ENCODE measurements at places on chromosomes 11 and 22.

DNA sequence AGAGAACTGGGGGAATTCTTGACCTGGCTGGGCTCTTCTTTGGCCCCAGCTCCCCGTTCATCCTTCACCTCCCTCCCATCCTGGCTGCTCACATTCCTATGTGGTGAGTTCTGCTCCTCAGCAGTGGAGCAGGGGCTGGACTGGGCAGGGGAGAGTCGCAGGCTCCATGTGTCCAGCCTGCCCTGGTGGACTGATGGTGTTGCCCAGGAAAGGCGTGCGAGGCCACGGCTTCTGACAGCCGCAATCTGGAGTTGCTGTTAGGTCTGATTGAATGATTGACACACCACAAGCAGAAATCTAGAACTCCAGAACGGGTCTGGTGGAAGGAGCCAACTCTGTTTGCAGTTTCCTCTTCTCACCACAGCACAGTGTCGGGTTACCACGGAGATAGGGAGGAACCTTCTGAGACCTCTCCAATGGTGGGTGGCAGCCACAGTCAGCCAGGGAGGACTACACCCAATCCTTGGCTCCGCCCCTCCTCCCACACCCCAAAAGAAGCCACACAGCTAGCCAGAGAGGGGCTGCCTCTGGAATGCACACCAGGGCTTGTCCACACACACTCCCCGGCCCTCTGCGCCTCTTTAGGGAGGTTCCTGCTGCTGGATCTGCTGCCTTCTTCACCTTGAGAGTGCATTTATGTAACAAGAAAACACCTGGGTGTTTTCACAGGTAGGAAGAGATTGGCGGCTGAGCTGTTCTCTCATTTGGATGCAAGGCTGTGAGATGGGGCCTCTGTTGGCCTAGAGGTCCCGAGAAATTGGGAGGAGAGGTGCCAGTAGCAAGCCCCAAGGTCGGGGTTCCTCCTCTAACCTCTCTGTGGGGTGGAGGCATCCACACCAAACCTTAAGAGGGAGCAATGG is 56.4 kb upstream of the CD44 start:
- DNase-seq, result peak; percentile 61

- DNase-seq, result no peak
These were observed 973.2 kb upstream of the RAG2 start for GRCh38 chr11:37571246-37571645.

- DNase-seq, result no peak
These were observed 23.6 kb downstream of the CADM1 start for GRCh38 chr11:115480611-115481010.

DNA sequence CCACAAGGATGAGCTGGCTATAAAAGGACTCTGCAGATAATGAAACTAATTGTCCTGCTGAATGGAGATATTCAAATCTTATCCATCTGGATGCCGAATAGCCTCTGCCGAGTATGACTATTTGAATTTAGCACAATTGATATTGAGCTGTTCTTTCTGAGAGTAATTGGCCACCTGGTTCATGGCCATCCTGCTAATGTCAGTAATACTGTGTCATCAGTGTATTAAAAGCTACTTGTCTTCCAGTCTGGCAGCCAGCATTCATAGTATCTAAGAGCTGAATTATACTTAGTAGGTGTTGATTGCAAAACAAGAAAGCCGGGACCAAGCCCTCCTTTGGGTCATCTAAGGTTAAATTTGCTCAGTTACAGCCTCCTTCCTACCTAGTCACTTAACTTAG is 310.7 kb upstream of the NCAM1 start:
- DNase-seq, result no peak

GRCh38 chr22:45058622-45058912 is 48.8 kb upstream of the PHF21B start:
- DNase-seq, result no peak

GRCh38 chr11:67357831-67358670 is 4.7 kb upstream of the POLD4 start:
- no peak for DNase-seq

- no peak for DNase-seq
These were observed 344.1 kb upstream of the API5 start for GRCh38 chr11:42967653-42968052.

GRCh38 chr11:15099267-15099666 is 15.5 kb upstream of the INSC start:
- DNase-seq, result no peak

GRCh38 chr11:62208785-62209144 is 292 bp downstream of the SCGB2A1 start:
- DNase-seq, result no peak

DNA sequence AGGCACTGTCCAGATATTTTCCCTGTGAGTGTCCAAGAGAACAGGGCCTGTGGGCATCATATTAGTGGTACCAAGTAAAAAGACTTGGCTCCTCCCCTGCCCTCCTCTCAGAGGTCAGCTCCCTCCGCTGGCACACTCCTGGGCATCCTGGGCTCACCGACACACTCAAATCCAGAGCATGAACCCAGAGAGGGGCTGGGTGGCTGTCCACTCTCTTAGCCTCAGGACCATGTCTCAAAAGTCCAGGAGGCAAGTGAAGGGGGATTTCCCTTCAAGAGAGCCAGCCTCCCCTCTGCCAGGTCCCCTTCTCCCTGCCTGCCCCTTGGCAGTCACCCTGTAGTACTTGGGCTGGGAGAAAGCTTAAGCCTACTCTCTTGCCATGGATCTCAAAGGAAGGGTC is 10.3 kb downstream of the BCL9L start:
- DNase-seq, result no peak

GRCh38 chr11:616320-617198 is 809 bp upstream of the IRF7 start:
- DNase-seq, result no peak

Measured in activated T-helper 1 cell treated with anti-CD3 and anti-CD28 coated beads, Interleukin-2, amount 50 U/mL, for 16 hours (primary cell).